ENCODE measurements at places on chromosomes 1 and 21.

GRCh38 chr1:165173409-165173808 lies 183.1 kb downstream of the LMX1A start:
- no peak for DNase-seq

- no peak for DNase-seq
Measured at GRCh38 chr21:38986406-38986805, 180.7 kb downstream of the ETS2 start.

GRCh38 chr1:155188268-155188667 lies 14.6 kb downstream of the TRIM46 start:
- no peak for DNase-seq

- no peak for DNase-seq
Measured at GRCh38 chr1:59856725-59857338, 42.1 kb downstream of the HOOK1 start.

GRCh38 chr1:201310986-201311355 lies 27.7 kb downstream of the PKP1 start:
- DNase-seq: no peak

DNA sequence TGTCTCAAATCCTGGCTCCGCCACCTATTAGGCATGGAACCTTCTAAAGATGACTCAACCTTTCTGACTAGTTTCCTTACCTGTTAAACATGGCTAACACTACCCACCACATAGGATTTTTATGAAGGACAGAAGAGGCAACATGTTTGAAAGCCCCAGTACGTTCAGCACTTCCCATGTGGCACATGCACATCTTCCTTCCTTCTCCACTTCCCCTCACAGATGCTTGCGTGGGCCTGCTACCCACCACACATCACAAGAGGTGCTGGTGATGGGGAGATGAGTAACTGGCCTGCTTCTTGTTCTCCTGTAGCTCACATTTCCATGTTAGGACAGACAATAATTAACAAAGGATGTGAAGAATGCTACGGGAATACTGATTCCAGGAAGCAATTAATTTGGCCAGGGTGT lies 7.1 kb downstream of the ZBTB21 start:
- peak; percentile 48 for DNase-seq

DNA sequence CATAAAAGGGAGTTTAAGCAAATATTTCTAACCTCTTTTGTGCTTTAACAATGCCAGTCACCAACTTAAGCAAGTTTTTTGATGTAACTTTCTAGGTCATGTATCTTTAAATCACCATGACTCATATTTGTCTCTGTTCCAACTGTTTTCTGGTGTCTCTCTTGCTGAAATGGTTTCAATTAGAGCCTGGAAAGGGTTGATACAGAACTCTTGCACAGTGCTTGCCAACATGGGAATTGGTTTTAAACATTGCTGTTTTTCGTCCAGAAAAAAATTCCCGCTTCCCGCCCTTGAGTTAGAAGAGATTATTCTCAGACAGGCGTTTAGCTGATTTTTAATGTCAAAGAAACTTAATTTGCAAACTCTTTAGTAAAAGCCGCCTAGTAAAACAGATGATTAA lies 46.4 kb upstream of the SLC22A15 start:
- no peak for DNase-seq

DNA sequence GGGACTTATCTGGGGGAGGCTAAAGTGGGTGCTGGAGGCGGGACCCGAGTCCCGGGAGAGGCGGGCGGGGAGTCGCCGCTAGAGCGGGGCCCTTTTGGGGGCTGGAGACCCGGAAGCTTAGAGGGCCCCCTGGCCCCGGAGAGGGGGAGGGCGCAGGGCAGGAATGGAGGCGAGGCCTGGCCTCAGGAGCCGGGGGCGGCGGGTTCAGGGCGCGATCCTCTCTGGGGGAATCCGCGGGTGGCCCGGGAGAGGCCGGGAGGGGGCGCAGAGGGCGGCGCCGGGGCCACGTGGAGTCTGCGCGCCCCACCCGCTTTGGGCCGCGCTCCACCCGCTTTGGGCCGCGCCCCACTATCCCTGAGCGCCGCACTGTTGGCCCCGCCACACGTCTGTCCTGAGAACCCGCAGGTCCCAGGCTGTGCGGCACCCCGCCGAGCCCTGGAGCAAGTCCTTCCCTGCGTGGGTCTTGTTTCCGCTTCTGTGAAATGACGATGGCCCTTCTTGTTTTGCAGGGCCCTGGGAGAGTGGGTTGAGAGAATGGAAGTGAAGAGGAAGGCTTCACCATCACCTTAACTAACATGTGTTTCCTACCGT lies 84.4 kb downstream of the NKAIN1 start:
- DNase-seq: peak; percentile 59

- no peak for DNase-seq
Measured at GRCh38 chr1:62876535-62876934, 92.6 kb downstream of the ATG4C start.

GRCh38 chr1:22380024-22380785 lies 71.4 kb upstream of the ZBTB40 start:
- no peak for DNase-seq

DNA sequence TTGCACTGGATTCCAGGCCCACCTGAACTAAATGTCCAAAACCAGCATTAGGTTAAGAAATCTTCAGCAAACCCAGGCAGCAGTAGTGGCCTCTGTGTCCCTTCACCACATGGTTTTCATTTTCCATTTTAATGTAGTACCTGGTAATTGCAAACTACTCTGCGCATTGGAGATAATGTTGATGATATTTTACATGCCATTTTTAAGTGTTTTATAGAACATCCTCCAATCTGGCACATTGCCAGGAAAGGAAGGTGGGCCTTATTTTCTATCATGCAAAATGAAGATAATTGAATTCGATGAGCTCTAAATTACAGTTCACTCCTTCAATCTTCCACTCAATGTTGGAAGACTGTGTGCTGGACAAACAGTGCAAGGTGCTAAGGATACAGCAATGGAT lies 89.5 kb downstream of the ZC3H11B start:
- DNase-seq: no peak

- no peak for DNase-seq
Measured at GRCh38 chr1:49397086-49397485, 620.4 kb upstream of the BEND5 start.

DNA sequence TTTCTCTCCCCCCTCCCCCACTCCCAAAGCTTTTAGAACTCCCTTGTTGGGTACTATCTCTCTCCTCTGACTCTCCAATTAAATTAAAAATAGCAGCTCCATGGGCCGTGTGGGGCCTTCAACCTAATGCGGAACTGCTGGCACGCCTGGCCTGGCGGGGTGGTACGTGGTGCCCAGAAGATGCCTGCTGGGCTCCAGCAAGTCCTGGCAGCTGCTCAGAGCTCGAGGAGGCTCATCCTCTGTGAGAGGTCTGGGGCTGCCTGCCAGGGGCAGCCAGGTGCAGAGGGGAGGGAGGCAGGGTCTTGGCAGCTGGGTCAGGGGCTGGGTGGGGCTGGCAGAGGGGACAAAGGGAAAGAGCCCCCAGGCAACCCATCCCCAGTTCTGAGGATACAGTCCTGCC lies 74.4 kb downstream of the ACTL8 start:
- DNase-seq: no peak

- DNase-seq: no peak
Measured at GRCh38 chr1:204348722-204349121, 11.0 kb downstream of the PLEKHA6 start.

DNA sequence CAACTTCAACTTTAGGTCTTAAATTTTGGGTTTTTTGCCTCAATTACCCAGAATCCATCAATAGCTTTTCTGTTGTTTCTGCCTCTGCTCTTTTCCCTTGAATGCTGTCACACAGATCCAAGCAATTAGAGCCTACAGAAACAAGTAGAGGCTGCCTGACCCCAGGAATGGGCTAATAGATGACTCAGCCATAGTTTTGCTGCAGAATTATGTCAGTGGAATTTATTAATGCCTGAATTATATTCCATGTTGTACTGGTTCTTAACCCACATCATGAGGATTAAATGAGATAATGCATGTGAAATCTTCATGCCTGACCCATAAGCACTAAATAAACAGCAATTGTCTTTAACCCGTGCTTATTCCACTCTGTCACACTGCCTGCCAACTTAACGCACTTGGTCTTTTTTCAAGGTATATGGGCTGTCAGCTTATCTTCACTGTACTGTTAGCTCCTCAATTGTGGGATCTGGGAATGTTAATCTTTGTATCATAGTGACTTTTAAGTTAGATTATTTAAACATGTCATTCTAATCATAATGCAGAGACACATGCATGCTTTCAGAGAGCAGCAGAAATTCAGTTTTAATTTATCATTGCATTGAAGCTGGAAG lies 213.3 kb downstream of the ROR1 start:
- DNase-seq: no peak

- no peak for DNase-seq
Measured at GRCh38 chr1:50335036-50335435, 88.2 kb downstream of the DMRTA2 start.

- no peak for DNase-seq
Measured at GRCh38 chr1:216389774-216390173, 33.5 kb downstream of the USH2A start.

- DNase-seq: no peak
Measured at GRCh38 chr21:18917622-18918021, 514.0 kb upstream of the TMPRSS15 start.

DNA sequence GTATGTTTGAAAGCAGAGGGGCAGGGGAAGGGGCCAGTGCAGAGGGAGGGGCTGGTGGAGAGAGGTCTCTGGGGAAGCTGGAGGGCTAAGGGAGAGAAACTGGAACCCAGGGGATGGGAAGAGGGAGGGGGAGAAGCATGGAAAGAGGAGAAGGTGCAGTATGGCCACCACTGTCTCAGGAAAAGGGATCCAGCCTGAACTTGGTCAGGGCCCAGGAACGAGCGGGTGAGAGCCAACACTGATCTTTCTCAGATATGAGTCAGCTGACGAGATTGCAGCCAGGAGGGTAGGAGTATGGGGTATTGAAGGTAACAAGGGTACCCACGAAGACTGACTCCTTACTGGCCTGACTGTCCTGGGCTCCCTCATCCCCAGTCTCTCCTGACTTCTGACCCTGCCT lies 18.0 kb downstream of the TIE1 start:
- no peak for DNase-seq

- no peak for DNase-seq
Measured at GRCh38 chr1:184164536-184164935, 113.0 kb downstream of the TSEN15 start.

DNA sequence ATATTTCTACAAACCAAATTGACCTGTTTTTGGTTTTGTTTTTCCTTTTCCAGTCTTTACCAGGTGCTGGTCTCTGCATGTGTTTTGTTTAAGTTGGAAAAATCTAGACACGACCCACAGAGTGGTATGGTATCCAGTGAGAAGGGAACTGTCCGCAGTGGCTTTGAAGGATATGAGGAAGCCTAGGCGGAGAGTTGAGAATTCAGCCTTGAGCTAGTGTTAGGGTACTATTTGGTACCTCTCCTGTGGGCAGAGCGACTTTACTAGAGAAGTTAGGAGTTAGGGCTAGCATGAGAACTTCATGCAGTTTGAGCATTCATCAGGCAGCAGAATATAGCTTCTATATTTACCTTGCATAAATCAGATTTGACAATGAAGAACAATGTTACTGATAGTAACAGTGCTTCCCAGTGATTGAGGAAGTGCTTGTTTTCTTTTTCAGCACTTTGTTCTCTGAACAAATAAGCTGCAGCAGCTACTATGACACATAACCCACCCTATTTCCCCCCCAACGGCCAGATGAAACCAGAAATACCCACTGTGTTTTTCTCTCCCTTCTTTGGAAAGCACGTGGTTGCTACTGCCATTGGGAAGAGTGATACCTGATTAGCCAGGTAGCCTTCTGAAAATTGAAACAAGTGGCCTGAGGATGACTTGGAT lies 19.0 kb downstream of the MRPS6 start:
- peak; percentile 34 for DNase-seq

GRCh38 chr1:162550925-162551324 lies 10.6 kb upstream of the UAP1 start:
- no peak for DNase-seq

- DNase-seq: no peak
Measured at GRCh38 chr1:63794939-63795378, 21.1 kb downstream of the ROR1 start.

- no peak for DNase-seq
Measured at GRCh38 chr1:22485431-22485830, 33.8 kb downstream of the ZBTB40 start.

DNA sequence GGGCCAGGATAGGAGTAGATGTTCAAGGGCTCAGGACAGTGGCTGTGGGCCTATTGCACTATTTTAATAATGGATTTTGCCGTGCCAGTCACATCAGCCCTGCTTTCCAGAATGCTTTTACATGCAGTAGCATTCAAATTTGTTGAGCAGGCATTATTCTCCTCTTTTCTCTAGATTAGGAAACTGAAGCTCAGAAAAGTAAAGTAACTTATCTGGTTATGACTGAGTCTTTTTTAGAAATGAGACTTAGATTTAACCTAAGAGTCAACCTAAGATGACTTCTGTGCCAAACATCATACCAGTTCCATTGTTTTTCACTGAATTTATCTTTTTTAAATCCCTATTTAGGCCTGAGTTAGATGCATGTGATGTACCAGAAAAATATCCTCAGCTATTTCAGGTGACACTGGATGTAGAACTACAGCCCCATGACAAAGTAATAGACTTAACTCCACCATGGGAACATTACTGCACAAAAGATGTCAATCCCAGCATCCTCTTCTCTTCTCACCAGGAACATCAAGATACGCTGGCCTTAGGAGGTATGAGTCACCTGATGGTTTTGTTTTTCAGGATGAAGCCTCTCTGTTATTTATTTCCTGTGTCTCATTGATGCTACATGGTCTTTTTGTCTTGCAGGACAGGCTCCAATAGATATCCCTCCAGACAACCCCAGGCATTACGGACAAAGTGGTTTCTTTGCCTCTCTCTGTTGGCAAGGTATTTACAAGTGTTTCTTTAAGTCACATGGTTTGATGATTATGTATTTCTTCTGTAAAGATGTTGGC lies 31.4 kb upstream of the LEPR start:
- DNase-seq: no peak

Data from bone marrow (tissue), 2 donors.